Stimulated activated CD8-positive, alpha-beta memory T cell treated with anti-CD3 and anti-CD28 coated beads, Interleukin-4, amount 100 ng/mL, for 48 hours (primary cell): ENCODE measurements at places on chromosomes 13 and 19.

DNA sequence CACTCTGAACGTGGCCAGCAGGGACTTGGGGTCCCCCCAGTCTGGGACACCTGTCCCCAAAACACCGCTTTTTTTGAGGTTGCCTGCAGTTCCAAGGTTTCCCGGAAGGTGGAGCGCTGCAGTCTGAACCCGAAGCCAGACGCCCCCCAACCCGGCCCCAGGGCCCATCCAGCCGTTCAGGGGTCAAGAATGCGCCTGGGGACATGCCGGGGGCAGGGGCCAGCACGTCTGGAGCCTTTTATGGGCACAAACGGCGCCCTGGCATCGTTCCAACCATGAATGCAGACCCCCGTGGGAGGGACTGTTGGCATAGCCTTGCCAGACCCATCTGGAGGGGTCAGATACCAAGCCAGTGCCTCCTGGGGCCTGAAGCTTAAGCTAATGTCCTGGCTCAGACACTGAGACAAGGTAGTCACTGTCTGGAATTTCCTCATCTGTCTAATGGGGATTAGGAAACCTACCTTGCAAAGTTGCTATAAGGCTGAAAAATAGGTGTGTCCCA lies 6.9 kb downstream of the S1PR5 start:
- DNase-seq = peak; percentile 85

DNA sequence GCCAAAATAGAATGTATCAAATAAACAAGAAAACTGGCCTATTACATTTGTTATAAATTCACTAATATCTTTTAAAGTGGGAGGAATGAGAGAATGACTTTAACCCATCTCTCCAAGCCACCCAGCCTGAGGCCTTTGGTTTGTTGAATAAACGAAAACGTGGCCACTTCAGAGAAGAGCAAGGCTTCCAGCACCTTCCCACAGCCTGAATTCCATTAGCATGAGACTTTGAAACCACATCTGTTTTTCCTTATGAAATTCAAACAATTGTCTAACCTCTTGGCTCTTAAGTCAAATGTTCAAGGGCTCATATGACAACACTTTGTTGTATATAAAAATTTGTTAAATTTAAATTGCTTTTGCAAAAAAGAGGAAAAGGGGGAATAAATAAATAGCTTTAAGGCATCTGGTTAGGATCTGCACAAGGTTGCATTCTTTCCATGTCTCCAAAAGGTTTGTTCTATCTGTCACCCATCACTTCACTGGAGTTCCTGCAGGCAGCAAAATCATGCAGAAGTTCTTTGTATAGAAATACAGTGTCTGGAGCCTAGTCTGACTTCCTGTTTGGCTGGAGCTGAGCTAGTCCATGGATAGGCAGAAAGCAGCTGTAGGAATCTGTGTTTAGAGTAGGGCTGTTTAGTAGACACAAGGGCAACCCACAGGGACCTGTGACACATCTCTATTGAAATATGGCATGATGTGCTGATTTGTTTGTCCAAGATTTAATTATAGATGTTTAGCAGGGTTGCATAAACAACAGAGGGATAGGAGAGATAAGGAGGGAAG lies 502.3 kb downstream of the KCTD12 start:
- DNase-seq = no peak

- no peak for DNase-seq
Measured at GRCh38 chr13:74017301-74018061, 116.7 kb downstream of the KLF12 start.

- peak; percentile 54 for DNase-seq
Measured at GRCh38 chr19:18832306-18833140, 764 bp downstream of the UPF1 start.

GRCh38 chr19:30824809-30825208 lies 452.6 kb downstream of the ZNF536 start:
- no peak for DNase-seq

DNA sequence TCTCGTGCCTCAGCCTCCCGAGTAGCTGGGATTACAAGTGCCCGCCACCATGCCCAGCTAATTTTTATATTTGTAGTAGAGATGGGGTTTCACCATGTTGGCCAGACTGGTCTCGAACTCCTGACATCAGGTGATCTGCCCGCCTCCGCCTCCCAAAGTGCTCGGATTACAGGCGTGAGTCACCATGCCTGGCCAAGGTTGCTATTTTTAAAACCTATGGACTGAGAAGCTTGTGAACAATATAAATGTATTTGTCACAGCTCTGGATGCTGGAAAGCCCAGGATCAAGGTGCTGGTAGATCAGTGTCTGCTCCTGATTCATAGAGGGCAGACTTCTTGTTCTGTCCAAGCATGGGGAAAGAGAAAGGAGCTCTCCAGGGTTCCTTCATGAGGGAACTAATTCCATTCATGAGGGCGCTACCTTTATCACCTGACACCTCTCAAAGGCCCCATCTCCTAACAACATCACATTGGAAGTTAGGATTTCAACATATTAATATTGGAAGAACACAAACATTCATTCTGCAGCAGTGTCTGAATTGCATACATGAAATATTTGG lies 16.1 kb downstream of the CARD8 start:
- DNase-seq = no peak

- no peak for DNase-seq
Measured at GRCh38 chr19:34997071-34997617, 3.0 kb upstream of the GRAMD1A start.
